ENCODE measurements at places on chromosomes 16 and 17. TPM values are rescaled to one million over a fixed set of nuclear protein-coding genes. Genes with fewer than 3 reads are reported as not detected.
A peak's percentile ranks its signal among the peaks of the same experiment; 100 is the strongest.

Gene SLC12A3
- polyA plus RNA-seq: not detected

Gene CA4
- polyA plus RNA-seq: 21.7 TPM

GRCh38 chr16:68972013-68972412 is 128.7 kb downstream of the TANGO6 start:
- peak; percentile 68 for DNase-seq

GRCh38 chr16:66337463-66338188 is 28.9 kb upstream of the CDH5 start:
- no peak for DNase-seq

DNA sequence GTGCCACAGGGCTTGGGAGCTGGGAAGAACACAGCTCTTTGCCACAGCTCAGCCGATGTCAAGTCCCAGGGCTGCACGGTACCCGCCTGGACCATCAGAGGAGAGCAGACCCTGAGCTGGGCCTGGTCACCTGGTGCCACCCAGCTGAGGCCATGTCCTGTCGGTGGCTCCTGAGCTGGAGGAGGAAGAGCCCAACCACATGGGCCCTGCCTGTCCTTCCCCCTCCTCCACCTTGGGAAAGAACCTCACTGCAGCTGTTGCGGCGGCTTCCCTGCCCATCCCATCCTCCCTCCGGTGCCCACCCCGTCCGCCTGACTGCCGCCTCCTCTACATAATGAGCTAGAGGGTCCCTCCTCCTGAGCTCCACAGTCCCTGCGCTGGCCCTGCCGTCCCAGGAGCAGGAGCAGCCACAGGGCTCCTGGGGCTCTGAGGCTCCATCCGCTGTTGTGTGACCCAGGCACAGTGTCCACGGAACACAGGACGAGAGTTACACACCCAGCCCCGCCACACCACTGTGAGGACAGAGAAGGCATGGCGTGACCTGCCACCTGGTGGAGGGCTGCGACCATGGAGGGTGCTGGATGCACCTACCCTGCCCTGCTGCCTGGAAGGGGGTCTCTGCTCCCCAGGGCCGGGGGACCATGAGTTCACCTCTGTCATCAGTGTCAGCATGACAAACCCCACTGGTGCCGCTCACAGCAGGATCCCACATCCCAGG is 21.4 kb upstream of the CHMP6 start:
- peak; percentile 76 for DNase-seq

All from brain (organoid and tissue), 16 donors.